ENCODE measurements at places on chromosomes 5 and 9. TPM values are rescaled to one million over a fixed set of nuclear protein-coding genes. Genes with fewer than 3 reads are reported as not detected.

Gene ADRA1B
- not detected for polyA plus RNA-seq

Gene SLF1
- polyA plus RNA-seq, result 5.3 TPM

Gene SPINK7
- polyA plus RNA-seq, result not detected

Gene C6
- polyA plus RNA-seq, result not detected

Gene MED10
- polyA plus RNA-seq, result 50.9 TPM

Gene PCDHGA12
- 0.27 TPM for polyA plus RNA-seq

Gene SLC28A3
- not detected for polyA plus RNA-seq

Gene OLFM1
- polyA plus RNA-seq, result not detected

Gene ECM2
- polyA plus RNA-seq, result 0.09 TPM

Gene EXOSC3
- polyA plus RNA-seq, result 13.6 TPM

Gene NXNL2
- polyA plus RNA-seq, result not detected
